ENCODE measurements at places on chromosomes 1 and 21.
A peak's percentile ranks its signal among the peaks of the same experiment; 100 is the strongest.

GRCh38 chr1:185432948-185433347 lies 115.9 kb upstream of the IVNS1ABP start:
- DNase-seq = no peak

- DNase-seq = no peak
These were observed 412.3 kb upstream of the ESRRG start for GRCh38 chr1:217135569-217135915.

- DNase-seq = no peak
These were observed 370.5 kb downstream of the NPHP4 start for GRCh38 chr1:5621692-5622091.

GRCh38 chr1:234901491-234902049 lies 227.1 kb downstream of the TOMM20 start:
- DNase-seq = no peak

DNA sequence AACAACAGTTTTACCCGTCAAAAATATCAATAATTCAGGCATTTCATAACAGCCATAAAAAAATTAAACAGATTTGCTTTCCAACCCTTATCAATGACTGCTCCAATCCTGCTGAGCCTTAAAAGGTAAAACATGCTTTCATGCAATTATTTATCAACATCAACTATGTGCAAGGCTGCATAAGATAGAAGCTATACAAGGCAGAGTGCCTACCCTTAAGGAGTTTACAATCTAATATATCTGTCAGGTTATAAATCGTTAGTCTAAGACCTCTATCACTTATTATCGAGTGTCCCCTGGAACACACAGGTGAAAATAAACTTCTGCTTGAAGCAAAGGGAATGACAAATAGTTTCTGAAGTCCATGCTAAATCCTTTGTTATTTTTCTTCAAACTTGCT lies 1.8 kb downstream of the ERRFI1 start:
- no peak for DNase-seq

DNA sequence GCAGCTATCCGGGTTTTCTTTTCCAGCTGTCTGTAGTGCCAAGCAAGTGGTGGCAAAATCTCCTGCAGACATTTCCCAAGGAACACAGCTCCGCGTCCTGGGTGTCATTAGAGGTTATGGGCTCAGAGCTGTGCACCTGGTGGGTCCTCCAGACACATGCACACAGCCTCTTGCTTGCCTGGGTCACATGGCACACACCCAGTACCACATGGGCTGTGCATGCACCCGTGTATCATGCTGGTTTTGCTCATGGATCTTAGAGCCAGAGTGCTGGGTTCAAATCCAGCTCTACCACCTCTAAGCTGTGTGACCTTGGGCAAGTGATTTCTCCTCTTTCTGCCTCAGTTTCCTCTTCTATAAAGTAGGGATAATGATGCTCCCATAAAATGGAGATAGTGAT lies 61.7 kb downstream of the ALPL start:
- DNase-seq = no peak

DNA sequence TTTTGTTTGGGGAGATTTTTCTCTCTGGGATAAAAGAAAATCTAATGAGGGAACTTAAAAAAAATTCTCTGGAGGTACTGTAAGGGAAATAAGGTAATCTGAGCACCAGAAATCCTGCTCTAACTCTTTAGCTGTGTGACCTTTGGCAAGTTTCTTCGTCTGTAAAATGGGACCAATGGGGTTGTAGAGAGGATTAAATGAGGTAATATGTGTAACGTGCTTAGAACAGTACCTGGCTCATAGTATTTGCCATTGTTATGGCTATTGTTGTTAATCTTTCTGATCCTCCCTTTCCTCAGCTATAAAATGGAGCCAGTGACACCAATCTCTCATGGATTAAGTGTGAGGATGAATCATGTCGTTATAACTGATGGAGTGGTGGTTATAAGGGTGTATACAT lies 845 bp upstream of the KLHDC8A start:
- no peak for DNase-seq

- no peak for DNase-seq
These were observed 134.9 kb downstream of the VAV3 start for GRCh38 chr1:107830075-107830474.

DNA sequence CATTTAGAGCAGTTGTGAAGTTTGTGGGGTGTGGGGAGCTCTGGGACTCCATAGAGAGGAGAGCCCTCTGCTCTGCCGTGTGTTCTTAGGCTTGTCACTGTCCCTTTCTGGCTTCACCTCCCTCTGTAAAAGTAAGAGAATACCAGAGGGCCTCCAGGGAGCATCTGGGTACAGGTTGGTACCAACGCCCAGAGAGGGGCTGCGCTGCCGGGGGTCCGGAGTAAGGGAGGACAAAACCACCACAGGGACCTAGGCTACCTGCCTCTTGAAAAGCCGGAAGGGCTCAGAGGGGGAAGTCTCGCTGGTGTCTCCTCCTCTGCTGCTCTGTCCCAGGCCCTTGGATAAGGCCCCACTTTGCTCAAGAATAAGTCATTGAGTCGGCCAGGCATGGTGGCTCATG lies 3.1 kb upstream of the TINAGL1 start:
- no peak for DNase-seq

DNA sequence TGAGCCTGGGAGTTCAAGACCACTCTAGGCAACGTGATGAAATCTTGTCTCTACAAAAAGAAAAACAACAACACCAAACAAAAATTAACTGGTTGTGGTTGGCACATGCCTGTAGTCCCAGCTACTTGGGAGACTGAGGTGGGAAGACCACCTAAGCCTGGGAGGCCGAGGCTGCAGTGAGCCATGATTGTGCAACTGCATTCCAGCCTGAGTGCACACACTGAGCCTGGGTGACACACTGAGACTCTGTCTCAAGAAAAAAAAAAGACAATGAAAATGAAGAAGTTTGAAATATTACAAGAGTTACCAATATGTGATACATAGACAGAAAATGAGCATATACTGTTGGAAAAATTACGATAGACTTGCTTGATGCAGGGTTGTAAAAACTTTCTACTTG lies 31.9 kb downstream of the PDC start:
- DNase-seq = no peak

DNA sequence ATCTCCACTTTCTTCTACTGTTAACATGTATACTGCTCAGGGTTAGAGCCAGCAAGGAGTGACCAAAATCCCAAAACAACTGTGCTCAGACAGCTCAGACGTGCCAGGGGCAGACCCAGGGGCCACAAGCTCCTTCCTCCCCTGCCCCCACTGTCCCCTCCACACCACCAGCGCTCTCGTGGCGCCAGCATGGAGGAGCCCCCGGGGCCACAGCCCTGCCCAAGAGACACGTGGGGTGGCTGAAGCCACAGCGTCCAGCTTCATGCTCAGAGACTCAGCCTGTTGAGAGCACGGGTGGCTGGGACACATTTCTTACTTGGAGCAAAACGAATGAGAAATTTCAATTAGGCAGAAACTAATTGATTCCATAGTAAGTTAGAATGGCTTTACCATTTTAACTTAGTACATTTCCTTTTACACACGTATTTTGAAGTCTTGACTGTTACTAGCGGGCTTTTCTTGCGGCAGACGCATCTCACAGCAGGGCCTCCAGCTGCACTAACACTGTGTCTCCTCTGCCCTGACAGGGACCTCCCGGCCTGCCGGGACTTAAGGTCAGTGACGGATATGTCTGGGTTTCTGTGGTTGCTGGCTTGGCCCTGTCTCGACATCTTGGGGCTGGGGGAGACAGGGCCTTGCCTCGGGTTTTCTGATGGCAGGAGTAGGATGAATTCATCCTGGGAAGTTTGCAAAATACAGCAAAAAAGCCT lies 54.2 kb downstream of the SLC19A1 start:
- DNase-seq = no peak

DNA sequence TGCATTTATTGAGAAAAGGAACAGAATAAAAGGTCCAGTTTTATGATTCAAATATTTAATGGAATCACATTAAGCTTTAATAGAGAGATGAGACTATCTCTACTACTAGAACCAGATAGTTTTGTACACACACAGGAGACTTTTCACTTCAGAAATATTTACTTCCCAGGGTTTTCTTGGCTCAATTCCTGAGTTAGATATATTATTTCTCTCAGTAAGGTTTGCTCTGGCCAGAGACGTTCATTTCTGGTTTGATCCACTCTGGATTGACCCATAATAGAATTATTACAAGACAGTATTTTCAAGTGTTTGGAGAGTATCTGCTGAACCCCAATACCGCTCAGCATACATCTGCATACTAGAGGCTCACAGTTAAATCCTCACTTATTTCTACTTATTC lies 1.3 kb upstream of the RCOR3 start:
- no peak for DNase-seq

DNA sequence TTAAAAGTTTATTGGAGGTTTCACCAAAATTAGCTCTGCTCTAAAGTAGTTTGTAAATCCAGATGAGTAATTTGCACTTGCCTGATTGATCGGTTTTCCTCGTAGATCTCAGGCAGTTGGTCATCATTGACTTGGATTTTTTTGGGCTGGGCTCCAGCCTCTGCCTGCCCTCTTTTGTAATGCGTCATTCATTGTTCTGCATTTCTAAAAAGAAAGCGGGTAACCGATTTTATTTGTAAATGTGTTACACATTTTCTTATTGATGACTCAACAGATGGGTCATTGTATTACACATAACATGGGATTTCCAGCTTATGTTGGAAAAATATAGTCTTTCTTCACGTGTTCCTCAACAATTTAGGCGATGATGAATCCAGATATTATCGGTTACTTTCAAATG lies 5.5 kb downstream of the ETS2 start:
- DNase-seq = no peak

GRCh38 chr1:24540906-24541710 lies 14.8 kb upstream of the NCMAP start:
- no peak for DNase-seq

GRCh38 chr1:234288946-234289345 lies 84.3 kb upstream of the COA6 start:
- DNase-seq = no peak

GRCh38 chr1:202244841-202245261 lies 51.3 kb downstream of the LGR6 start:
- no peak for DNase-seq

- DNase-seq = peak; percentile 20
These were observed 176.8 kb upstream of the USP25 start for GRCh38 chr21:15552914-15553494.

GRCh38 chr1:37761416-37762095 lies 3.4 kb downstream of the EPHA10 start:
- DNase-seq = no peak

DNA sequence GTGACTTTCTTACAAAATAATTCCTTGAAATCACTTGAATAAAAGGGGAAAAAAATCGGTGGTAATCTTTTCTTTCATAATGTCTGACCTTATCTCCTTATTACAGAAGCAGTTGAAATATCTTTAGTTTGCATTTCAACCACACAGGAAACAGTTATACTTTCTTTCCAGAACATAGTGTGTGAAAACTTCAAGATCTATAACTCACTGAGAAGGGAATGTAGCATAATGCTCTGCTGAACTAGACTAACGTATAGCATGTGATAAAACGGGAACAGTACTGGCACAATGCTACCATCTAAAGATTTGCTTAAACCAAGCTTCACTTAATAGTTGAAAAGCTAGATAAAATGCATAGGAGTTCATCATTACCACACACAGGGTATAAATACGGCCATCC lies 45.0 kb downstream of the VAV3 start:
- DNase-seq = no peak

DNA sequence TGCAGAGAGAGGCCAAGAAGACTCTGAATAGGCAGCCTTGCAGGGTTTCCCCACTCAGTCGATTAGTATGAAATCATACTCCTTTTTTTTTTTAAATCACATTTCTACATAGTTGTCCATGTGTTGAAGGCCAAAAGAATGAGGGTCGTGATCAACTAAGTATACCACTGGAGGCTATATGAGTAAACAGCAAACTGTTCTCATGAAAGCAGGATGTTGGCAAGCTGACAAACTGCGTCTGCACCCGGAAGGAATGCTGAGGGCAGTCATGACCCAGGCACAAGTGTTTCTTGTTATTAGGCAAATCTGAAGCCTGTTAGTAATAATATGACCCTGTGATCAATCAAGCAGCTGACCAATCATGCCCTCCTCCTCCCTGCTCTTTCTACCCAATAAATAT lies 213.2 kb downstream of the USH2A start:
- no peak for DNase-seq

DNA sequence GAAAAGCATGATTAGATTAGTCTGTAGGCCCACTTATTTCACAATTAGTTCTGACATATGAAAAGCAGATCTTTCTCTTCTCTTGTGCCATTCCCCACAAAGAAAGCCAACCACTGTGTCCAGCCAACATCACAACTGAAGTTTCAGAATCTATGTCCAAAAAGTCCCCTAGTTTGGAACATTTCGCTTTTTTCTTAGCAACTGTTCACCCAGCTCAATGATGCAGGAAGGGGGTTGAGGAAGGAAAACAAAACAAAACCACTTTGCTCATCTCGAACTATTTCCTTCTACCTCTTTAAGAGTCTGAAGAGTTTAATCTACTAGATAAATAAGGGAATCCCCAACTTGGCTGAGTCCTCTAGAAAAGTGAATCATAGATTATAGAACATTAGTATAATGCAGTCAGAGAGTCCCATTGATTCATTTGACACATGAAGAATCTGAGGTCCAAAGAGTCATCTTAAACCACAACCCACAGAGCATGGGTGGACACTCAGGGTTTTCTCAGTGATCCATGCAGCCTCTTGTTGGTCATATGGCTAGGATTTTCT lies 159.3 kb upstream of the SGIP1 start:
- peak; percentile 54 for DNase-seq

GRCh38 chr1:181205901-181206300 lies 117.4 kb downstream of the IER5 start:
- no peak for DNase-seq

DNA sequence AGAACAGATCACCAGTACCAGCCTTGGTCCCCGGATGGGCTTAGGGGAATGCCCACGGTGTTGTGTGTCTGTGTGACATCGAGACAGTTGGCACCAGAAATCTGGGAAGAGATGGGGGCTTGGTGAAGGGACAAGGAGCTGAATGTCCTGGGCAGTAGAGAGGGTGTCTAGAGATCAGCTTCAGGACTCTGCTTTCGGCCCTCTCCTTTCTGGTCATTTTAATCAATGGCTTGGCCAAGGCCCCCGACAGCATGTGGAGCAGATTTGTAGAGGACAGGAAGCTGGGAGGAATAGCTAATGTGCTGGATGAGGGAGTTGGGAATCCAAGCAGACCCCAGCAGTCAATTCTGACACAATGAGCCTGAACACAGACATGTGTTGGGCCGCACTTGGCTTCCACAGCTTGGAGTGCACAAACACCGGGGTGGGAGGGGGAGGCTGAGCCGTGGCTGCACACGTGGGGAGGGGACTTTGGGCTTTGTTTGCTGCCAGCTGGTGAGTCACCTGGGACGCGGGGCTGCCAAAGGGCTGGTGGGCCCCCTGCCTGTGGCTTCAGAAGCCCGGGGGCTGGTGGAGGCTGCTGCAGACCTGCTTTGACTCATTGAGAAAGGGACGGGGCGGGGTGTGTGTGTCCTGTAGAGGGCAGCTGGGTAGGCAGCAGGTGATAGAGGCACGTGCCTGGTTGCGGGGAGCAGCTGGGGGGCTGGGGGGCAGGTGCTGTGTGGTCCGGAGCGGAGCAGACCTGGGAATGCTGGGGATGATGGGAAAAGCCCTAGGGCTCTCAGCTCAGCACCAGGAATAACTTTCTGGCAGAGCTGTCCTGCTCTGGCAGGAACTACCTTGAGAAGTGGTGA lies 20.9 kb downstream of the SLC1A7 start:
- no peak for DNase-seq

Measured in central memory CD4-positive, alpha-beta T cell (primary cell).